ENCODE measurements at places on chromosomes 16 and 17. TPM values are rescaled to one million over a fixed set of nuclear protein-coding genes. Genes with fewer than 3 reads are reported as not detected.

DNA sequence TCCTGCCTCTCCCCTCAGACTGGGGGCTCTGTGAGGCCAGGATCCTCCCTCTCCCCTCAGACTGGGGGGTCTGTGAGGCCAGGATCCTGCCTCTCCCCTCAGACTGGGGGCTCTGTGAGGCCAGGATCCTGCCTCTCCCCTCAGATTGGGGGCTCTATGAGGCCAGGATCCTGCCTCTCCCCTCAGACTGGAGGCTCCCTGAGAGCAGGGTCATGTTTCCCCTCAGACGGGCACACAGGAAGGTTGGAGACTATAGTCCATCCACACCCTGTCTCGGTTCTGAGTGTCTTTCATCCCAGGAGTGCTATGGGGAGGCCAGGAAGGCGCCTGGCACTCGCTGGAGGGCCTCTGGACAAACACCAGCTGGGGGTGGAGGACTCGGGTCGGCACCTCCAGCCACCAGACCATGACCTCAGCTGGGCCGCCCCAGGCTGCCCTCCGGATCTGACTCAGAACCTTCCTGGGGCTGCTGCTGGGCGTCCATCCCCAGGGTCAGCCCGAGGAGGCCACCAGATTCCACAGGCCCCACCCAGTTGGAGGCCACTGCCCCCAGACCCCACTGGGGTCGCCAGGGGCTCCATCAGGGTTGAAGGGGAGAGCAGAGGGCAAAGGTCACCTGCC is 21.9 kb upstream of the DLX4 start:
- no peak for DNase-seq

GRCh38 chr17:43430936-43431713 is 32.3 kb downstream of the ARL4D start:
- DNase-seq: no peak

GRCh38 chr17:22272363-22273146 is 580.2 kb downstream of the KCNJ18 start:
- DNase-seq: no peak

- no peak for DNase-seq
Observed at GRCh38 chr17:46795379-46795952, 23.0 kb downstream of the WNT3 start.

DNA sequence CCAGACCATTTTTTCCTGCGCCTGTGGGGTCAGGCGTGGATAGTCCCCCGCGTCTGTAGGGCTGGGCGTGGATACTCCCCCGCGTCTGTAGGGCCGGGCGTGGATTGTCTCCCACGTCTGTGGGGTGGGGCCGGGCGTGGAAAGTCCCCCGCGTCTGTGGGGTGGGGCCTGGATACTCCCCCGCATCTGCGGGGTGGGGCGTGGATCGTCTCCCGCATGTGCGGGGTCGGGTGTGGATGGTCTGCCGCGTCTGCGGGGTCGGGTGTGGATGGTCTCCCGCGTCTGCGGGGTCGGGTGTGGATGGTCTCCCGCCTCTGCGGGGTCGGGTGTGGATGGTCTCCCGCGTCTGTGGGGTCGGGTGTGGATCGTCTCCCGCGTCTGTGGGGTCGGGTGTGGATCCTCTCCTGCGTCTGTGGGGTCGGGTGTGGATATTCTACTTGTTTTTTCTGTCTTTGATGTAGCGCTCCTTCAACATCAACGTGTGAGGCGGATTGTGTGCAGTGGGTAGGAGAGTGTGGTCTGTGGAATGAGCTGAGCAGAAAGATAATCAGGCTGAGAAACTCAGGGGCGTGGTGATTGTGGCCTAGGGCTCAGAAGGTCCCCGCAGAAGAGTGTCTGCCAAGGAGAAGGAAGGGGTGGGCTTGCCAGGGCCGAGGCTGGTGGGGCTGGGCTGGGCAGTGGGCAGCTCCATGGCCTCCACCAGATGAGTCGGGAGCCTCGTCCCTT is 3.2 kb downstream of the GNPTG start:
- DNase-seq: no peak

GRCh38 chr16:68393333-68393732 is 55.0 kb downstream of the SMPD3 start:
- no peak for DNase-seq

DNA sequence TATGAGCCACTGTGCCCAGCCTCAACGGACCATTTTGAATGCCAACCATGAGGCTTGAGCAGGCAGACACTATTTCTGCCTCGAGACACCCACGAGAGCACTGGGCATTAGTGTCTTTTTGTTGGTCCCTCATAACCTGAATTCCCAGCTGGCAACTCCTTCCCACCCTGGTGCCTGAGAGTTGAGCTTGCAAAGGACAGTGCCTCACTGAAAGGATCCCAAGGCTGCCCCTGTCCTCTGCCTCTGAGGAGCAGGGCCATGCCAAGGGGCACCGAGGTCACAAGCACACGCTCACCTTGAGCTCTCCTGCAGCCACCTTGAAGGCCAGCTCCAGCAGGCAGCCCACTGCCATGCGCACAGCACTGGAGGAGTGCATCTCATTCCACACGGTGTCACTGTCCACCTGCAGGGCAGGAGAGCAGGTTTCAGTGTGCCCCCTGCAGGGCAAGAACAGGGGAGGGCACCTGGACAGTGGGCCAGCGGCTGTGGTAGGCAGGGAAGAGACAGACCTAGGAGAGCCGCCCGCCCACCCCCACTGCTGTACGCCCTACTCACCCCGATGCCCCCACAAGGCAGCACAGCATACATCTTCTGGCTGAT is 12.8 kb downstream of the G6PC3 start:
- DNase-seq: no peak

GRCh38 chr17:60645918-60646523 is 31.6 kb upstream of the BCAS3 start:
- DNase-seq: no peak

The RPAIN gene
- 74.6 TPM for total RNA-seq

The MRTFB gene
- total RNA-seq: 37.5 TPM

The FA2H gene
- total RNA-seq: 0.41 TPM

The BMERB1 gene
- 81.1 TPM for total RNA-seq

The KRT39 gene
- not detected for total RNA-seq

The CACNG3 gene
- total RNA-seq: 3.3 TPM

Data from frontal cortex (tissue), 4 donors.